Heart right ventricle (tissue), 16 donors: ENCODE measurements at places on chromosomes 16 and 17. TPM values are rescaled to one million over a fixed set of nuclear protein-coding genes. Genes with fewer than 3 reads are reported as not detected.

MAP3K14 gene
- polyA plus RNA-seq: 7.9 TPM

IL32 gene
- polyA plus RNA-seq: 116 TPM

CX3CL1 gene
- polyA plus RNA-seq: 15.1 TPM

GRCh38 chr17:16215965-16216316, 607 bp upstream of the NCOR1 start:
- no peak for DNase-seq
